NCI-H2171 treated with DMSO at 0.1 percent for 48 hours (cell line): ENCODE measurements at places on chromosomes 4 and X.
A peak's percentile ranks its signal among the peaks of the same experiment; 100 is the strongest.

GRCh38 chr4:161892951-161893350, 270.8 kb downstream of the FSTL5 start:
- no peak for DNase-seq

- DNase-seq: no peak
Measured at GRCh38 chr4:158008551-158009218, 164.1 kb downstream of the GASK1B start.

DNA sequence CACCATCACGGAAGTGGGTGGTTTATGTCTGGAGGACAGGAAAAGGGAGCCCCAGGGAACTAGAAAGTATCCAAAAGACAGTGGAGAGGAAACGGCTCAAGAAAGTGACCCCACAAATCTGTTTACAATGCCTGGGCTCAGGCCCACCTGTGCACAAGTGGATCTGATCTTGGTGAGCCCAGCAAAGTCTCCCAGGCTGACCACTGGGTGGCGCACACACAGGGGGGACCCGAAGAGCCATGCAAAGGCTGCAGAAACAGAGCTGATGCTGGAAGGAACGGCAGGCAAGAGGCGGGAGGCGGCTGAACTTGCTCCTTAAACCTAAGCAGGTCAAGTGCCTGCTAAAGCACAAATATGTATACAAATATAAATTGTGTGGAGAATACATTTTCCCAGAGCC, 9.6 kb downstream of the HAUS7 start:
- DNase-seq: peak; percentile 21

DNA sequence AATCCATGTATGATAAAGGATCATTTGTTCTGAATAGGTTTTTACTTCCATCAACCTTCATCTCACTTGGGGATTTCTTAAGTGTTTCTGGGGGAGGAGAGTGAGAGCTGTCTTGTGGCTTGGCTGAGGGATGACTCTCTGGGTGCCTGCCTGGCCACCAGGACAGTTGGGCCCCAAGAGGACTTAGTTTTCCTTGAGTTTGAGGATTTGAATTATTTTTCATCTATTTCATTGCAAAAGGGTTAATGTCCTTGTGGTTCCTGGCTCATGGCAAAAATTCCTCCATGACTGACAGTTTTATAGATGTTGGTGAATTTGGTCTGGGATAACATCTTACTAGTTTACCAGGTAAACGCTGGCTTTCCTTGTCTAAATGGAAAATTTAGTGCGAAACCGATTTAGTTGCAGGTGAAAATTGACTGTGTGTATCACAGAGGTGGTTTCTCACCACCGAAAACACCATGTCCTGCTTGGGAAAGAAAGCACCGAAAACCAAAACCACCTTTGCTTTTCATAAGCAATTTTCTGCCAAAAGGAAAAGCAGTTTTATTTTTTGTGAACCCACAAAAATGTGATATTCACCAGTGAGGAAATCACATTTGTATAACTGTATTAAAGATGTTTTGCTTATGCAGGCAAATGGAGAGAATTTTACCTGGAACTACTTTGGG, 331.3 kb upstream of the SFRP2 start:
- DNase-seq: no peak

DNA sequence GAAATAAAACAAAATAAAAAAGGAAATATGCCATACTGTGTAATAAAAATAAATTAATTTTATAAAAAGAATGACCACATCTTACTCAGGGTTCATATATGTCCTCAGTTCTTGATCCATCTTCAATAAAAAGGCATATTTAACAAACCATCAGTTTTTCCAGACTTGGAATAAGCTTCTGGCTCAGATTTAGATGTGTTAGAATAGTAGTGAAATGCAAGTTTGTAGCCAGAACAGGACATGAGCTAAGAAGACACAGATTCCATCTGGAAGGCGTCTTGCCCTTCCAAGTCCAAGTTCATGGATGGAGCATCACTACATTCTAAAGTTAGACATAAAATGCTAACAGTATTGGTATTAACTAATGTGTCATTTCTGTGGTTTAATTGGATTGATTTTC, 10.3 kb upstream of the LSM6 start:
- no peak for DNase-seq

GRCh38 chrX:7059214-7059838, 88.2 kb upstream of the STS start:
- no peak for DNase-seq

DNA sequence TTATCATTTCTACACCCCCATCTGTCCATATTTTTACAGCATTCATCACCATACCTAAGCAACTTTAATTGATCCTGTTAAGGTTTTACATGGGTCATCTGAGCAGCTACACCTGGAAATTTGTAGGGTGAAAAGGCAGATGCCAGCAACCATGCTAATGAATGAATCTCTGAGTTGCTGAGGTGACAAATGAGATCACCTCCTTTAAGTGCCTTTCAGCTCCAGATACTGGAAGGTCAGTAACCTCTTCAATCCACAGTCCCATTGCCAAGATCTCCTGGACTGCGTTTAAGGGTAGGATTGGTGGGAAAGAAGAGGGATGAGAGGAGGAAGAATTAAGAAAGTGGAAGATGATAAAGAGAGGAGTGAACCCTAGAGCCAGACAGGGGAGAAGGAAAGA, 8.5 kb upstream of the BMP3 start:
- DNase-seq: no peak

DNA sequence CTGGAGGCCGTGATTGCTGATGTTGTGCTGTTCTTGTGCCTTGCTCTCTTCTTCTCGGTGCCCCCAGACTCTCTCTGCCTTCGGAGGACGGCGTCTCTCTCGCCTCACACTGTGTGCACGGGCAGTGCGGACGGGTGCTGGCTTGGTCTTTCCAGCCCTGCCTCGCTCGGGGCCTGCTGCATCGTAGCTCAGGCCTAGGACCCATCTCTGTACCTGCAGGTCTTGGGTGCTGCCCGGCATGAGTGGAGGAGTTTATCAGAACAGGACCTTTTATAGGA, 18.2 kb downstream of the RGS12 start:
- DNase-seq: no peak

GRCh38 chr4:30181918-30182317, 538.3 kb upstream of the PCDH7 start:
- no peak for DNase-seq

DNA sequence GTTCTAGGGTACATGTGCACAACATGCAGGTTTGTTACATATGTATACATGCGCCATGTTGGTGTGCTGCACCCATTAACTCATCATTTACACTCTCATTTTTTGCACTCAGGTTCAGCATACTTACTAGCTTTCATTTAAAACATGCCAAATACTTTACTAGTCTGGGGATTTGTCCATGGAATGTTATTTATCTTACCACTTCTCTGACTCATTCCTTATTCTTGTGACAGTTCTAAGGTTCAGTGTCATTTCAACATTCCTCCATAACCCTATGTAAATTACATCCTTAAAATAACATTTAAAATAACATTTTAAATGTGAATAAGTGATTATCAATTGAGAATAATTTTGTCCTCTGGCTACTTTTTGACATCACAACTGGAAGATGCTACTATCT, 19.5 kb upstream of the SYTL5 start:
- no peak for DNase-seq
